ENCODE measurements at places on chromosomes 1 and 21.

- DNase-seq = no peak
Measured at GRCh38 chr1:30855686-30856259, 52.8 kb downstream of the SDC3 start.

DNA sequence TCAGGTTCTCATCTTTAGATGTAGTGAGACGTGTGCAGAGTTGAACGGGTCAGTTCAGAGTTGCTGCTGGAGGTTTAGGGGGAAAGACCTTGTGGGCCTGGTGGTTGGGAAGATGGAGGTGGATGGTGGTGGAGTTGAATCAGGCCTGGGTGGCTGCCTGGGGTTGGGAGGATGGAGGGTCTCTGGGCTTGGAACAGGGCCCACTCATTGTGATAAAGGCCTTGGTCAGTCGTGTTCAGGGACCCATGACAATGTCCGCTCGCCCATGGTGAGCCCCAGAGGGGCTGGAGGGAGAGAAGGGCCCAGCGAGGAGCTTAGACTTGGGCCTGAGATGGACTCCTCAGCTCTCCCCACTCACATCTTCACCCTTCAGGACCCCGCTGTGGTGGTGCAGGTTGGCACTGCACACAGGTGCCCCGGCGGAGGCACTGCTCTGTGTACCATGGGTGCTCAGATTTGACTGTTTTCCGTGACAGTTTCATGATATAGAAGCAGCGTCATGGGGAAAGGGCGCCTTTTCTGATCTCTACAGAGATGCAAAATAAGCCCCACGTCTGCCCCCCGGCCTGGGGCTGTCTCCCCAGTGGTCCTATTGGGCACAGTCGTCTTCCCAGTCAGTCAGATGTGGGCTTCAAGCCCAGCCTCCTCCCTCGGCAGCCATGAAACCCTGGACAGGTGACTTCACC is 39.2 kb downstream of the DISP3 start:
- DNase-seq = no peak

GRCh38 chr1:1298861-1299685 is 8.7 kb downstream of the ACAP3 start:
- DNase-seq = no peak

DNA sequence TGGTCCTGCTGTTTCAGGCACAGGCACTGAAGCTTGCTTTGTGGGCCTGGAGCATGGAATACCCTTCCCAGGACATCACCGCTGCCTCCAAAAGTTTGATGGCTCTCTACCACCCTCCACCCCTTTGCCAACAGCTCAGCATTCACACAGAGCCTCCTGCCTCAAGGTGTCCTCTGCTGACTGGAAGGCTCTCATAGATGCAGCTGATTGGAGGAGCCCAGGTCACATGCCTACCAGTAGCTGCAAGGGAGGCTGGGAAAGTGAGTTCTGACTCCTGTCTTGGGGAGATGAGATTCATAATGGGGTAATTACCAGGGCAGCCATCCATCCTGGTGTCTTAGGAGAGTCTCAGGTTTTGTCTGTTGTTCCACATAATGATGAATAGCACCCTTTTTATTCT is 124.8 kb upstream of the GRIK3 start:
- no peak for DNase-seq

GRCh38 chr21:33259428-33259827 is 6.7 kb upstream of the IL10RB start:
- no peak for DNase-seq

- no peak for DNase-seq
Measured at GRCh38 chr1:169508432-169509338, 22.9 kb upstream of the SLC19A2 start.

DNA sequence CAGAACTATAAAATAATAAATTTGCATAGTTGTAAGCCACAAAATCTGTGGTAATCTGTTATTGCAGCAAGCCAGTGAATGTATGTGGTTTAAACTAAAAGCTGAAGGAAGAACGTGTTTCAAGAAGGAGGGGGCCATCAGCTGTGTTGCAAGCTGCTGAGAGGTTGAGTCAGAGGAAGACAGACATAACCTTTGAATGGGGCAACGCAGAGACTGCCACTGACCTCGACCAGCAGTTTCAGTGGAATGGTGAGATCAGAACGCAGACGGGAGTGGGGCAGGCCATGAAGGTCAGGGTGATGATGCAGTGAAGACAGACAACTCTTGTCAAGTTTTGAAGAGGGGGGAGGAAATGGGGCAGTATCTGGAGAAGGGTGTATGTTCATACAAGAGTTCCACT is 23.2 kb upstream of the QSOX1 start:
- no peak for DNase-seq

GRCh38 chr21:38236232-38236631 is 20.6 kb upstream of the KCNJ15 start:
- DNase-seq = no peak

All from activated CD4-positive, CD25-positive, alpha-beta regulatory T cell treated with anti-CD3 and anti-CD28 coated beads, Interleukin-2, amount 50 U/mL, for 72 hours (primary cell).